Activated effector memory CD4-positive, alpha-beta T cell treated with anti-CD3 and anti-CD28 coated beads, Interleukin-2, amount 50 U/mL, for 16 hours (primary cell): ENCODE measurements at places on chromosomes 4 and X.
A peak's percentile ranks its signal among the peaks of the same experiment; 100 is the strongest.

GRCh38 chrX:109374262-109374960, 107.5 kb downstream of the GUCY2F start:
- no peak for DNase-seq

- no peak for DNase-seq
Observed at GRCh38 chr4:159937595-159937994, 834.7 kb downstream of the RAPGEF2 start.

DNA sequence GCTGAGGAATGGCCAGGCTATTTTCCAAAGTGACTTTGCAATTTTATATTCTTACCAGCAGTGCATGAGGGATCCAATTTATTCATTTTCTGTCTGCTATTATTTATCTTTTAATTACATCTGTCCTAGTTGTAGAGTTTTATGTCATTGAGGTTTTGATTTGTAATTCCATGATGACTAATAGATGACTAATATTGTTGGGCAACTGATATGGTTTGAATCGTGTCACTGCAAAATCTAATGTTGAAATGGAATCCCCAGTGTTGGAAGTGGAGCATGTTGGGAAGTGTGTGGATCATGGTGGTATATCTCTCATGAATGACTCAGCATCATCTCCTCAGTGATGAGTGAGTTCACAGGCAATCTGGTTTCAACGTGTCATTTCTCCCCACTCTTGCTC, 201.5 kb downstream of the TBX22 start:
- DNase-seq: no peak

DNA sequence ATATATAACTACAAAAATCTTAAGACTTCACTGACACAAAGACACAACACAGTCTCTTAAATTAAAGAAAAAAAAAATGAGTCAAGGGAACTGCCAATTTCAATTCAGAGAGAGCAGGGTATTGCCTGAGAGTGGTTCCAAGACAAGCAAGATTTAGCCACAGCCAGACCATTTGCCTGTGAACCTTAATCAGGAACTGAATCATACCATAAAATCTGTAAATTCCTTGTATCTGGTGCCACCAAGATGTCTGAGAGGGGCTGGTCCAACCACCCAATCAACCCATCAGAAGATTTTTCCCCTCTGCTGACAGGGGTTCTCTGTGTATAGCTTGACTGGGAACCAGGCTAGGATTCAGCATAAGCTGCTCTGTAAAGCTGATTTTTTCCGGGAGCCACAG, 159.2 kb downstream of the CPEB2 start:
- DNase-seq: no peak

DNA sequence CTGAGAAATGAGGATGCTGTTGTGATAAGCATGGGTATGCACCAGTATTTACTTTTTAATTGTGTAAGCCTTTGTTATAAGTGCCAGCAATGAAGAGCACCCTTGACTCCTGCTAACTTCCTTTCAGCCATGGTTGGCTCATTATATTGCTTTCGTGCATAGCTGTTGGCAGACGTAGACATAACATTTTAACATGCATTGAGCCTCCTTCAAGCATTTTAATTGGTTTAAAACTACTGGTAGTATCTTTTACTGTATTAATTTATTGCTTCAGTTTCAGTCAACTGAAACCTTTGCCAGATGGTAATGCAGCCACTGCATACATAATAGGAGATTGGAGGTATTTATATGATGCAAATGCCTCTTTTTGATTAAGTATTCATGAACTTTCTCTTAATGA, 1285.4 kb downstream of the PCDH18 start:
- no peak for DNase-seq

- no peak for DNase-seq
Observed at GRCh38 chr4:161530710-161531109, 633.1 kb downstream of the FSTL5 start.

- no peak for DNase-seq
Observed at GRCh38 chr4:183118585-183118984, 19.5 kb downstream of the WWC2 start.

GRCh38 chr4:98261405-98262291, 464 bp downstream of the RAP1GDS1 start:
- peak; percentile 79 for DNase-seq

DNA sequence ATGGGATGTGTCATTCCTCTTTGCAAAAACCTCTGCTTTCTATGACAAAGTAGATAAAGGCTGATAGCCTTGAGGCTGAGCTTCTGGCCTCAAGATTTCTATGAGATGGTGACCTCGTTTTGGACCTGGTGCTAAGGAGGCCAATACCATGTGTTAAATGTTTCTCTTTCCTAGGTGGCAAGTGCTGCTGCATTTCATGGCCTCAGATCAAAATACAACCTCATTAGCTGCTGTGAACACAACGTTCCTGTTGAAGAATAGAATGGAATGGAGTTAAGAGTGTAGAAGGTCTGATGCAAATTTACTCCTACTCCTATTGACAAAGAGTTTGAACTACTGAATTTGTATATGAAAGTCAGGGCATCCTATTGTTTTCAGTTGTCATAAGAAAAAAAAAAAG, 112.0 kb downstream of the C4orf51 start:
- no peak for DNase-seq

- no peak for DNase-seq
Observed at GRCh38 chr4:20418861-20419451, 167.3 kb downstream of the SLIT2 start.

GRCh38 chr4:1683261-1683735, 815 bp downstream of the FAM53A start:
- DNase-seq: no peak

DNA sequence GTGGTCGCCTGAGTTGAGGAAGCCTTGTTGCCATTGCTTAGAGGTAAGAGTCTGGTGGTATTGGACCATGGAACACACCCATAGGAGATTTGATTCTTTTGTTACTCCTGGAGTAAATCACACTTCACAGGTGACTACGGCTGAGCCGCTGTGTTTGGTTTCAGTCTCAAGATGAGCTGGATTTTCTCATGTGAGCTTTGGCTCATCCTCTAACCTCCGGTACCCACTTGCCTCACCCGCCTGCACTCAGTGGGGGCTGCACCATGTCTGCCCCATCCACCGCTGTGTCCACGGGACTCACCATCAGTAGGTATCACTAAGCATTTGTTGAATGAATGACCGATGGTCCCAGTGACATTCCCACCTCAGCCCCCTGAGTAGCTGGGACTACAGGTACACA, 52.7 kb downstream of the HTT-AS start:
- DNase-seq: no peak

DNA sequence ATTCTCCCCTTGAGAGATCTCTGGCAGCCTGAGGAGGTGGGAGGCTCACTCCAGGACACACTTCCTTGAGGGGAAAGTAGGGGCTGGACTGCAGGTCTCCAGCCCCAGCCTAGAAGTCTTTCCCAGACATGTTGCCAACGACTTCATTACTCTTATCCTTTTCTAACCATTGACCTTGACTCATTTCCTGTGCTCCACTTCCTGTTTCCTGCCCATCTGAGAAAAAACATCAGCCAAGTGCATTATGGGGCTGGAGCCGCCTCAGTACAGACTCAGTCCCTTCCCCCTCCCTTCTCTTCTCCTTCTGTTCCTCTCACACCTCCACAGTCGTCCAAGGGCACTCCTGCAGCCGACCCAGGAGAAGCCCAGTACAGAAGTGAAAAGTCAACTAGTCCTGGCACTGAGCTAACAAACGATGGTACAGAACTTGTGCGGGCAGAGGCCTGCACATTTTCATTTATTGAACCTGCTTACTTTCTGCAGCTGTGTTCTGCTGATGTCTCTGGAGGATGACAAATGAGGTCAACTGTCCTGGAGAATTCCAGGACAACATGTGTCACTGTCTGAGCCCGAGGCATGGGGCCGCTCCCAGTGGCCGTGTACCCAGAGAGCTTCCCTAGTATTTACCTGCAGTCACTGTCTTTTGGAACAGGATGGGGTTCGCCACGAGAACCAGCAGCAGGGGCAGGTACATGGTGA, 20.1 kb downstream of the GPR143 start:
- DNase-seq: no peak

DNA sequence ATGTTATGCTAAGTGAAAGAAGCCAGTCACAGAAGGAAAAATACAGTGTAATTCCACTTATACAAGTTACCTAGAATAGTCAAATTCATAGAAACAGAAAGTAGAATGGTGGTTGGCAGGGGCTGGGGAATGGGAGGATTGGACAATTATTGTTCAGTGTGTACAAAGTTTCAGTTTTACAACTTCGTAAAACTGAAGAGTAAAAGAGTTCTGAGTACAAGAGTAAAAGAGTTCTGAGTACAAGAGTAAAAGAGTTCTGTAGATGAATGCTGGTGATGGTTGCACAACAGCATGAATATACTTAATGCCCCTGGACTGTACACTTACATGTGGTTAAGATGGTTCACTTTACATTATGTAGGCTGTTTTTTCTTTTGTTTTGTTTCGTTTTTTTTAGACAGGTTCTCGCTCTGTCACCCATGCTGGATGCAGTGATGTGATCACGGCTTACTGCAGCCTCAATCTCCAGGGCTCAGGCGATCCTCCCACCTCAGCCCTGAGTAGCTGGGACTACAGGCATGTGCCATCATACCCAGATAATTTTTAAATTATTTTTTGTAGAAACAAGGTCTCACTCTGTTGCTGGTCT, 230.9 kb downstream of the SOWAHB start:
- no peak for DNase-seq

DNA sequence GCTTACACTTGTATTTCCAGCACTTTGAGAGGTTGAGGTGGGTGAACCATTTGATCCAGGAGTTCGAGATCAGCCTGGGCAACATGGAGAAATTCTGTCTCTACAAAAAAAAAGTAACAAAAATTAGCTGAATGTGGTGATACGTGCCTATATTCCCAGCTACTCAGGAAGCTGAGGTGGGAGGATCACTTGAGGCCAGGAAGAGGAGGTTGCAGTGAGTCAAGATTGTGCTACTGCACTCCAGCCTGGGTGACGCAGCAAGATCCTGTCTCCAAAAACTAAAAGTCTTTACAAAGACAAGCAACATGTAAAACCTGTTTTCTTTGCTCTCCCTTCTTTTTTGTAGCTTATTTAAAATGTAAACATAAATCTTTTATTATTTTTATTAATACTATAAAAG, 1156.1 kb downstream of the FAT4 start:
- DNase-seq: no peak

GRCh38 chr4:176614793-176615192, 177.9 kb downstream of the VEGFC start:
- no peak for DNase-seq

DNA sequence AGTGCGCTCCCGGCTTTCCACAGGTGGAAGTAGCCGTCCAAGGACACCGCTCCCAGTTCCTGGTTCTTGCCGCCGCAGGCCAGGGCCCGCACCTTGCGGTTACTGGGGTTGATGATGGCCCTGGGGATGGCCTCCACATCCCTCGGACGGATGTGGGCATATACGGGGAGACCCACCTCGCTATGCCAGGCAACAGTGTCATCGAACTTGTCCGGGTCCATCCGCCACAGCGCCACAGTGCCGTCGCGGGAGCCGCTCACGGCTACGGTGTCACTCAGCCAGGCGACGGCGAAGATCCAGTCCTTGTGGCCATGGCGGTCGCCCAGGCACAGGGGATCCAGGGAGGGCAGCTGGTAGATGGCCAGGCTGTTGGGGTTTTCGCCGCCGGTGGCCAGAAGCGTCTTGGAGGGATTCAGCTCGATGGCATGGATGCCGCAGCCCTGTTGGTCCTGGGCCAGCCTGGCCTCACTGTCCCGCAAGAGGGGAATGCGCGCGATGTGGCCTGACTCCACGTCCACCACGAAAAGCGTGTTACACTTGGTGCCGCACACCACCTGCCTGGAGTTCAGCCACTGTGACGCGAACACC, 795 bp downstream of the DCAF12L1 start:
- DNase-seq: peak; percentile 56

DNA sequence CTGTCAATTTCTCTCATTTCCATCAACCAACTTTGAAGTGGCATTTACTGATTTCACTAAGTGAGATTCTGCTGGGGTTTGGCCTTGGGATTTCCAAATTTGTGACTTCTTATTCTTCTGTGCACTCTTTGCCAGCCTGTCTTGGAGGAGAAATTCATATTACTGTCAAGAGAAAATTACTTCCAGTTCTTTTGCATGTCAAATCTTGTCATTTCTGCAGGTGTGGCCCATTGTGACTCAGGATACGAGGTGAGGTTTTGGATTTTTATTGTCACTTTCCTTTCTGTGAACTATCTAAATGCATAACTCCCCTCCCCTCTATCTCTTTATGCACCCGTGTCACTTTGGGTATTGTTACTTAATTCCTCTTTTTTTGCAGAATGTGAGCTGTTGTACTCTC, 102.6 kb upstream of the GUCY1A1 start:
- DNase-seq: no peak

- no peak for DNase-seq
Observed at GRCh38 chrX:14864631-14865030, 8.2 kb downstream of the FANCB start.

GRCh38 chr4:87392183-87392582, 1.2 kb upstream of the HSD17B11 start:
- DNase-seq: no peak

GRCh38 chrX:17654116-17654515, 83.2 kb upstream of the SCML1 start:
- peak; percentile 74 for DNase-seq

GRCh38 chr4:20432088-20432487, 180.4 kb downstream of the SLIT2 start:
- DNase-seq: no peak

DNA sequence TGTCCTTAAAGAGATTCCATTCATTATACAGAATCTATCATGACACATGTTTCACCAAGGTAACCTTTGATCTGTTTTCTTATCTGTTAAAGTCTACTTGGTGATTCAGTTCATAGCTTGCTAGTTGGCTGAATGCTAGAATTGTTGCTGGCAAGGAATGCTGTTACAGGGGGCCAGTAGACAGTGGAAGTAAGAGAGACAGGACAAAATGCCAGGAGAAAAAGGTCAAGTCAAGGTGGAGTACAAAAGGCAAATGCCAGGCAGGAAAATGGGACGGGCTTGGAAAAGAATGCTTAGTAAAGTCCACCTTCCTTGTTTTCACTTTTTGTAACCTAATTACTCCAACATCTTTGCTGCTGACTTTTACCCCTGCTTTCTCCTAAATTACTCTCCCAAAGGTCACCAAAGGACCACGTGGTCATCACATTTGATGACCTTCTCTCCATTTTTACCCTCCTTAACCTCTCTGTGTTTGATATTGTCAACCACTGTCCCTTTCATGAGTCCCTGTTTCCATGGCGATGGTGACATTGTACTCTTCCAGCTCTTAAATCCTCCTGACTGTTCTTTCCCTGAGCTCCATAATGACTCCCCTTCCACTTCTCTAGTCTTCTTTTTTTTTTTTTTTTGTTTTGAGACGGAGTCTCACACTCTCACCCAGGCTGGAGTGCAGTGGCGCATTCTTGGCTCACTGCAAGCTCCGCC, 24.5 kb upstream of the TAPT1 start:
- no peak for DNase-seq

GRCh38 chr4:127997534-127998388, 32.6 kb downstream of the ABHD18 start:
- DNase-seq: no peak

DNA sequence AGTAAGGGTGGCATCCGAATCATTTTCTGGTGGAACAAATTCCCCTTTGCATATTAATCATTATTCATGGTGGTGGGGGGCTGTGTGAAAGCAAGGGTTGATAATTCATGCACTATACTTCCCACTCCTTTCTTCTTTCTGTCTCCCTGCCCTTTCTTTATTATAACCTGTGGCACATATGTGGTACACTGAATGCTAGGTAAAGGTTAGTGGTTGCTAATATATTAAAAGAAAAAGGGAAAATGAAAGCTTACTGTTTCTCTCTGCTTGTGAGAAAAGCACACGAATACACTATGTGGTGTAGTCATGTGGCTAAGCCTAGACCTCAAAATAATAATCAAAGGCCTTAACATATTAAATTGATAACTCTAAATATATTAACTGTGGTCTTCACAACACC, 178.4 kb upstream of the RPS6KA3 start:
- no peak for DNase-seq
